RCC 7860 (cell line): ENCODE measurements at places on chromosomes 2 and 18.
A peak's percentile ranks its signal among the peaks of the same experiment; 100 is the strongest.

DNA sequence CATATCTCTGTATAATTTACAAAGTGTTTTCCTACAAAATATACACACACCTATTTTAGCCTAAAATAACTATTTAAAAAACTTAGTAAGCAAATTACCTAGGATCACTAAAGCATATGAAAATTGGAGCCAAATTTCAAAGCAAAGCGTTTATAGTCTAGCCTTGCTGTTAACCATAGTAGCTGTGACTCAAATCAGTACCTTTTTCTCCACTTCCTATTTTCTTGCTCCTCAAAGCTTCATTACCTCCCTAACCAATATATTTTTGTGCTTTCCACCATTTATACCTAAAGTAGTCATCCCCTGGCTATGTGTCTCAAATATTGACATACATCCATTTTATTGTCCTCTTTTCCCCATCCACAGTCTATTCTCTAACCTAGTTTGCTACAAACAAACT is 73.1 kb downstream of the ERBB4 start:
- no peak for DNase-seq

GRCh38 chr2:128797937-128798336 is 479.3 kb upstream of the HS6ST1 start:
- DNase-seq, result no peak

GRCh38 chr2:6557737-6558136 is 308.0 kb downstream of the CMPK2 start:
- no peak for DNase-seq

DNA sequence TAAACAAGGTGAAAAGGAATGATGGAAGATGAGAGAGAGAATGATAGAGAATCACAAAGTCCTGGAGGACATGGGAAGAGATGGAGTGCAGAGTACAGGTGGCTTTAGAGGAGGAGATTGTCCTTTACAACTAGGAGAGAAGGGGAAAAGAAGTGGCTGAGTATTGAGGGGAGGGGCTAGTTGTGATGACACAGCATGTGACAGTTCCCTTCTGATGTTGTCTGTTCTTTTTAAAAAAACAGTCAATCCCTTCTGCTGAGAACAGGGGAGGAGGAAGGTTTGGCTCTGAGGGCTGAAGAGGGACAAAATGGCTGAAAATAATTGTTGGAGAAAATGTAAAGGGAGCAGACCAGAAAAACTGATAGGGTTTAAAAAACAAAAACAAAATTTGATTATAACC is 44.0 kb downstream of the STEAP3 start:
- no peak for DNase-seq

- no peak for DNase-seq
Observed at GRCh38 chr2:230220347-230220969, 674 bp upstream of the SP110 start.

DNA sequence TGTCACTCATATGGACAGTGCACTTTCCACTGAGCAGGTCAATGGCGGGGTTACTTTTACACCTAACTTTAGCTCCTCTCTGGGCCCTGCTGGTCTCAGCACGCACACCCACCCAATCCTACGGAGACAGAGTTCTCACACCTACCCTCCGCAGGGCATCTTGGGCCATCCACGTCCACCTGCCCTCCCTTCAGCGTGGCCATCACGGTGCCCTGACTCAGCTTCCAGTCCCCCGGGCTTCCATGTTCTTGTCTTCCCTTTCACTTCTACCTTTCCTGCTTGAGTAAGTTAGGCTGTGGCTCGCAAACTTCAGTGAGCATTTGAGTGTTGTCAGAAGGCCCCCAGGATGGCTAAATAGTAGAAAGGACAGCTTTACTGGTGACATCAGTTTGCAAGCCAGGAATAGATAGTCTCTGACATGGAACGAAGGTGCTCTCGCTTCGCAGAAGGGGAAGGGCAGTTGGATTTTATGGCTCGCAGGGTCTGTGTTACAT is 232.4 kb downstream of the SEPTIN10 start:
- no peak for DNase-seq

- DNase-seq, result no peak
Observed at GRCh38 chr2:50995610-50996009, 36.3 kb downstream of the NRXN1 start.

GRCh38 chr2:43762286-43762685 is 11.6 kb upstream of the DYNC2LI1 start:
- peak; percentile 83 for DNase-seq

- DNase-seq, result no peak
Observed at GRCh38 chr2:1707771-1708418, 36.4 kb downstream of the PXDN start.

- no peak for DNase-seq
Observed at GRCh38 chr2:208020253-208020652, 5.1 kb downstream of the PLEKHM3 start.

- DNase-seq, result peak; percentile 20
Observed at GRCh38 chr2:212777020-212777491, 238.5 kb upstream of the ERBB4 start.

DNA sequence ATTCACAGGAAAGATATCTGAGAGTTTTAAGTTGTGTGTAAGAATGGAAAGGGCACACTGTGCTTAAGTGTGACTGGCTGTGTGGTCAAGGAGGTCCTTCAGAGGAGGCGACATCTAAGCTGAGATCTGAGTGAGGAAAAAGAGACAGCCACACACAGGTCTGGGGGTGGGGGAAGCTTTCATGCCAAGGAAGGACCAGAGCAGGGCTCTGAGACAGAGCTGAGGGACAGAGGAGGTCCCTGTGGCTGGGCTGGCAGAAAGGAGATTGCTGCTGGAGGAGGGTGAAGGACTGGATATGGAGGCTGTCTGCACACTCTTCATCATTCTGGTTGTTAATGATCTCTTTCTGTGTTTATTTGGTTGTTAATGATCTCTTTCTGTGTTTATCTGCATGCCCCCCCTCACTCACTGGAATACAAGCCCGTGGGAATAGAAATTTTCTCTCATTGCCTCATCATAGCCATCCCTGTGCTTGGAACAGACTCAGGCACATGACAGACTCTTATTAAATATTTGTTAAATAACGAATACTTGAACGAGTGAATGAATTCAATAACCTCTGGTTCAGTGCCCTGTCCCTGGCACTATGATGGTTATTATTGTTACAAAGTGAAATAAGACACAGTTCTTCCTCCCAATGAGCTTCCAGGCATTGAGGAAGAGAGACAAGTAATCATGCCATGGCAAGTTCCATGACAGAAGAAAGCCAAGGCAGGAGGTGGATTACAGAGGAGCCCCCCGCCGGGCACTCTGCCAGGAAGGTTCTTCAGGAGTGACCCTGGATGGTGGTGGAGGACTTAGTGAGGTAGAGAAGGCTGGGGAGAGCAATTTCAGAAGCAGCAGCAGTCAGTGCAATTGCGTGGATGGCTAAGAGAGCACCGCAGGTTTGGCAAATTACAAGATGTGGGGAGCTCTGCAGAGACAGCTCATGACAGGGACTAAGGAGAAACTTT is 399.4 kb upstream of the HS6ST1 start:
- DNase-seq, result no peak

GRCh38 chr2:150410809-150411208 is 76.7 kb downstream of the RND3 start:
- peak; percentile 99 for DNase-seq

DNA sequence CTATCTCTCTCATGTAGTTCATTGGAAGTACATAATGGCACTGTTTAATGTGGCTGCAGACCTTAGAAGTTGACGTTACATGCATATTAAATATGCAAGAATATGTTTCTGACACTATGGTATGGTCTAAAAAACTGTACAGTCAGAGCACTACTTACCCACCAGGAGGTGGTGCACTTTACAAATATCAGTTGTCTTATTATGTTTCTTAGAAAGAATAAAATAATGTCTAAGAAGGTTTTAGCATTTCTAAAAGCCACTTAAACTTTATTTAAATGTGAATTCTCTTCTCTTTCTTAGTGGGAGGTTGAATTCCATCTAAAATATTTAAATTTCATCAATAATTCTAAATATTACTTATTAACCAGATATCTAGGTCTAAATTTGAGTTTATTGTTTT is 4.3 kb downstream of the TMEFF2 start:
- peak; percentile 21 for DNase-seq

- DNase-seq, result no peak
Observed at GRCh38 chr2:169778446-169778845, 20.2 kb upstream of the SSB start.

DNA sequence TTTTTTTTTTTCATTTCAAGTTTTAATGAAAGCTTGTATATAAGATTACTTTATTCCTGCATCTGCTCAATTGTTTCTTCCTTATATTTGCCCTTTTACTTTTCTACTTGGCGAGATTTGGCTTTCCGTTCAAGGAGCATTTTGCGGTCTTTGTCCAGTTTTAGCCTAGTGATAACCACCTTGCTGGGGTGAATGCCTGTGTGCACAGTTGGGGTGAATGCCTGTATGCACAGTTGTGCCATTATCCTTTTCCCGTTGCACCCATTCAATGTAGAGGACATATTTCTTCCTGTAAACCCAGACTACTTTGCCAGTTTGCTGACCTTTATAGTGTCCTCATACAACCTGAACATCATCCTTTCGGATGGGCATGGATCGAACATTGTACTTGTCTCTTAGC is 12.0 kb downstream of the ZNF236 start:
- DNase-seq, result no peak

- no peak for DNase-seq
Observed at GRCh38 chr2:143321994-143322393, 192.8 kb downstream of the ARHGAP15 start.

- peak; percentile 23 for DNase-seq
Observed at GRCh38 chr2:113105047-113105785, 22.2 kb upstream of the IL1RN start.

GRCh38 chr2:152072011-152072410 is 26.8 kb downstream of the CACNB4 start:
- DNase-seq, result no peak

DNA sequence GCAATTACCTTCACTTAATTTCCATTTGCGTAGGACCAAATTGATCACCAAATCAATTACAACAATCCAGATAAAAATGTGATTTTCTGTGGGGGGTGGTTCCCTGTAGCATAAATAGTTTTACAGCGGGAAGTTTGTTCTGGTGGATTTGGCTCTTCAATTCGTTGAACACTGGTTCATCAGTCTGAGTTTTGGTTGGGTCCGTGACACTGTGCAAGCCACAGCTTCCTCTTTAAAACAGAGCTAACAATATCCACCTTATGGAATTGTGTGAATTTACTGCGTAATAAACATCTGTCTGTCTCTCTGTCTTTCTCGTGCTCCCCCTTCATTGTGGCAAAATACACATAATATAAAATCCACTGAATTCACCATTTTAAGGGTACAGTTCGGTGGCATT is 310.8 kb downstream of the TGIF1 start:
- no peak for DNase-seq

DNA sequence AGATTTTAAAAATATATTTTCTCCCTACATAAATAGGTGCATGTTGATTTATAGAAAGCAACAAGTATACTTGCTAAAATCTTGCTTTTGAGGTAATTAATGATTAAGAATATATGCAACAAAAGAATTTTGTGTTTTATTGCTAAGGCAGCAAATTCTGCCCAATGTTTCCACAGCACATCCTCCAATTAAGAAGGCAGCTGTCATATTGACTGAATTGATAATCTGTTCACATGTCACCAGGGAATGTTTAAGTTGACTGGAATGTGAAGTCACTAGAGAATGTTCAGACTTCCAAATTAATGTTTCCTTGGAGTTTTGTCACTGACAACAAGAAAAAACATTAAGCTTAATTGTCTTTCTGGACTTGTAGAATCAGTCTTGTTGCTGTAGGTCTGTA is 1602.7 kb upstream of the SLC39A10 start:
- no peak for DNase-seq

DNA sequence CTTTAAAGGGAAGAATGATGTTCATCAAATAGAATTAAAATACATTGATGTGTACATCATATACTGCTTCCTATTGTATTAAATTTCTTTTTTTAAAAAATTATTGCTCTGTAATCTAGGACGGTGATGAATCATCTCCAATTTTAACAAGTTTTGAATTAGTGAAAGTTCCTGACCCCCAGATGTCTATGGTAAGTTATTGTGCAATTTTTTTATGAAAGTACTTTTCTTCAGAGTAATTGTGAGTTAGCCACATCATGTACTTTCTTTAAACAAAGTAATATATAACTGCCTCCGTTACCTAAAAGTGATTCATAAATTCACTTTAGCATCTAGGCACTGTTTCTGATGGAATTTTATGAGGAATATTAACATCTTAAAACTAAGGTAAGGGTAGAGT is 38.1 kb downstream of the PIK3C3 start:
- DNase-seq, result no peak

GRCh38 chr2:121890041-121890440 is 134.6 kb downstream of the TSN start:
- DNase-seq, result no peak

DNA sequence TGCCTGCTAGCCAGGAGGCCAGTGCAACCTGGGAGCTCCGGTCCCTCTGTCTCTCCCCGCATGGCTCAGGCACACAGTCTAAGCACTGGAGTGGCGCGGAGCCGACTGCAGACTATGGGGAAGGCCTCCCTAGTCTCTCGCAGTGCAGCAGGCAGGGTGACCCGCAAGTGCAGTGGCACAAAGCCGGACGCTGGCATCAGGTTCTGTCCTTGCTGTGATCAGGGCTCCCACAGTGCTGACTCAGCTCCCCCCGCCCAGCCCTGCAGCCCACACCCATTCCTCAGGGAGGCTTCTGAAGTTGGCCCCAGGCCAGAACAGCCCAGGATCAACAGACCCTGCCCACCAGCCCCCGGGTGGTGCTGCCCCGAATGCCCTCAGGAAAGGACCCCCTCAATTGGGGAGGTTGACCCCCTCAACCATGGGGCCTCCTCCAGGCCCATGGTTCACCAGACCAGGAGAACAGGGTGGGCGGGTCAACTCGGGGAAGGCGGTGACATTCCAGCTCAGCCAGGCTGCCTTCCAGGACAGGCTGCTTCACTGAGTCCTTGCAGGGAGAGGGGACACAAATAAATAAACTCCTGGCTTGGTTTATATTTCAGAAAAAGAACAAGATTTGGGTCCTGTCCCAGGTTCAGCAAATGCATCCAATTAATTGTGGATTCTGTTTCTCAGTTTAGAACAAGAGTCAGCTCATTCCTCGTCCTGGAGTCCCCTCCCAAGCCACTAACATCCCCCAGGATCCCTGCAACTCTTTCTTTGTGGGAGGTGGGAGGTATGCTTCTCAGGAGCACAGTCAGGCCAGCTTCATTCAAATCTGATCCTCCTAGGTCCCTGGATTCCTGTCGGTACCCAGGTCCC is 12.2 kb downstream of the BIN1 start:
- DNase-seq, result peak; percentile 56

- no peak for DNase-seq
Observed at GRCh38 chr18:63705401-63705800, 2.6 kb downstream of the SERPINB11 start.
